ENCODE measurements at places on chromosomes 5 and 9.

GRCh38 chr9:89434636-89435035, 63.3 kb downstream of the SEMA4D start:
- no peak for DNase-seq

- DNase-seq = no peak
Measured at GRCh38 chr5:132751444-132751843, 4.2 kb downstream of the CCNI2 start.

- peak; percentile 61 for DNase-seq
Measured at GRCh38 chr5:7396713-7397454, 946 bp downstream of the ADCY2 start.

DNA sequence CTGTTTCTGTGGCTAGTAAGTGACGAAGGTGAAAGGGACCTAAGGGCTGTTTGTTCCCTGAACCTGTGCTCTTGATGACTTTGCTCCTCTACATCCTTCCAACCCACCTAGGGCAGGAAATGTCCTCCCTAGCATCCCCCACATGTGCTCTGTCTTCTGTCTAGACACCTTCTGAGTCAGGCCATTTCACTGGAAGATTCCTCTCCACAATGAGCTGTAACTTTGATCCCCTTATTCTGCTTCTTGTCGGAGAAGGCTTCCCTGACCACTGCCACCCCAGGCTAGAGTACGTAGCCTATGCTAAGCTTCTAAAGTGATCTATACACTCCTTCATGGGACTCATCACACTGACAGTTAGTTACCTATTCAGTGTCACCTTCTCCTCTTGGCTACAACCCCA, 21.7 kb downstream of the SPAAR start:
- no peak for DNase-seq

- no peak for DNase-seq
Measured at GRCh38 chr9:129037767-129038098, 1.3 kb downstream of the MIGA2 start.

DNA sequence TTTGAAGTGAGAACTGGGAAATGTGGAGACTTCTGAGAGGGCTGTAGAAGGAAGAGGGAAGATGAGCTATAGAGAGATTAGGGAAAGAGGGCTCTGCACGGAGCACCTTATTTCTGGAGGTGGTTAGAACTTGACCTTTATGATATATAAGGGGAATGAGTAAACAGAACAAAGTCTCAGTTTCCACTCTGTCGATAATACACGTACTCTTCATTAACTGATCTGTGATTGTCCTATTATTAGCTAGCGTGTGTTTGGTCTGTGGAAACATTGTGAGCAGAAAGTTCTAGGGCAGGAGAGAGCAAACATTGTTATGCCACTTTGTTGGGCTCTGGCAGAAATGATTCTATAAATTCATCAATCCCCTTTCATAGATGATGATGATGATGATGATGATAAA, 118.5 kb downstream of the UGCG start:
- no peak for DNase-seq

DNA sequence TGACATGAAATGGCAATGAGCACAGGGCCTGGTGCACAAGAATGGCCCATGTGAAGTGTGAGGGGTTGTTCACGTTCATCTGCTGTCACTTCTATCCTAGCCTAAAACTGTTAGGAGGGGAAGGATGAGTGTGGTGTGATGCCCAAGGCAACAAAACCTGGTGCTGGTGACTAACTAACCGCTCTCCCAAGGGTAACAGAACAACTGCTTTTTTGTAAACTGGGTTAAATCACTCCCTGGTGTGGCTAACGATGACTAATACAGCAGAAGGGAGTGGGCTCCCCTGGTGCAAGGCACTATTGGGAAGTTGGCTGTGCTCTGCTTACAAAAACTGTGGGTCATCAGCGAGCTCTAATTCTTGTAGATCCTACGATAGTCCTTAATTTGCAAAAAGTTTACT, 103.2 kb upstream of the VCAN start:
- no peak for DNase-seq

DNA sequence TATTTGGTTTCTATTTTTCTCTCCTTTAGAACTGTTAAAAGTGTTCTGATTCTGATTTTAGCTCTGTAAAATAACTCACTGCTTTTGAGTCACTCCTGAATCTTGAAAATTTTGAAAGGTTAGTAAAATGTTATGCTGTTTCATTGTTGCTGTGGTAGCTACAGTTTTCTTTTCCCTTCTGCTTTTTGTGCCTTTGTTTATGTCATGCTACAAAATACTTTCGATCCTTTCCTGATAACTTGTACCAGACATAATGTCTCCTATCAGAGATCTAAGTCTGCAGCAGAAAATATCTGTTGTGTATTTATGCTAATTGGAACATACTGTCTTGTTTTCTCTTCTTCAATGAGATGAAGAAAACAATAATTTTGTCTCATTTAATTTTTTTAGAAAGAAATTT, 26.9 kb upstream of the CEP120 start:
- no peak for DNase-seq

- DNase-seq = peak; percentile 37
Measured at GRCh38 chr5:160118349-160119141, 705 bp downstream of the PWWP2A start.

DNA sequence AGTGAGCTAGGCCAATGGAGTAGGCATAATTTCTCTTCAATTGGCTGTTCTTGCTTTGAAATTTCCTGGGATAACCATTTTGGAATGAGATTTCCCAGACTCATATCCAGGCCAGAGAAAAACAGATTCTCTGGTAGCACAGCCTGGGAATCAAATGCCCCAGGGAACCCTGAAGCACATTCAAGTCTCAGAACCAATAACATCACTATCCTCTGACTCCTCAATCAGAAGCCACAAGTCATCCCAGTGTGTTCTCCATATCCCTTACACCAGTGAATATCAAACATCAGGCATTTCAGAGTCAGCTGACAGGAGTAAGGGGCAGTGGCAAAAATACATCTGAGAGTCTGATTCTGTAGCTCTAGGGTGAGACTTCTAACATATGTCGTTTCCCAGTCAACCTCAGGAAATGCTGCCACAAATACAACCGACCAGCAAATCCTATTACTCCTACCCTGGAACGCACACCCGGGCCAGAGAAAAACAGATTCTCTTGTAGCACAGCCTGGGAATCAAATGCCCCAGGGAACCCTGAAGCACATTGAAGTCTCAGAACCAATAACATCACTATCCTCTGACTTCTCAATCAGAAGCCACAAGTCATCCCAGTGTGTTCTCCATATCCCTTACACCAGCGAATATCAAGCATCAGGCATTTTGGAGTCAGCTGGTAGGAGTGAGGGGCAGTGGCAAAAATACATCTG, 537.7 kb upstream of the NMUR2 start:
- DNase-seq = no peak

DNA sequence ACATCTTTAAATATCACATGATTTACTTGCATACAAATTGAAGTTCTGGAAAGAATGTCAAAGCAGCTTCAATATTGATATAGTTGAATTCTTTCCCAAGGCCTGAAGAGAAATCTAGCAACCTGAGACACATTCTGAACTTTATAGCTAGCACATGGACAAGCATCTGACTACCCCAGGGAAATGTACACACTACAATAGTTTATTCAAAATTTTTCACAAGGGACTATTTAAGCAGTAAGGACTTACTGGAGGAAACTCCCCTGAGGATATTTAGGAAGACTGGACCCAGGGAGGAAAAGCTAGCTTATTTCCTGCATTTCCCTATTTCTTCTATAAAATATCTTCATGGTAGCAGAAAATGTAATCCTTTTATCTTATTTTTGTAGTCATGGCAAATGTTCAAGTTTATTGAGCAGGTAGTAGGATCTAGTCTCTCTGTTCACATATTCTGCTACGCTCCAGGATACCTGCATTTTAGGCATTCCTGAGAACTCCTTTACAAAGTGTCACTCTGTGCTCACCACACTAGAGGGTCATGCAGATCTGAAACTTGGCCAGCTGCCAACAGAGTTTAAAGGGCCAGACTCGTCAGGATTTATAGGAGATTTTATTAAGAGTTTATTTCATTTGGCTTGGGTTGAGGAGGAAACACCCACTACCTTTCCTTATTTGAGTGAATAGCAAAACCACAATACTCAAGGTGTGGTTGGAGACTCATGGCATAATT, 348.4 kb upstream of the FTMT start:
- DNase-seq = no peak

DNA sequence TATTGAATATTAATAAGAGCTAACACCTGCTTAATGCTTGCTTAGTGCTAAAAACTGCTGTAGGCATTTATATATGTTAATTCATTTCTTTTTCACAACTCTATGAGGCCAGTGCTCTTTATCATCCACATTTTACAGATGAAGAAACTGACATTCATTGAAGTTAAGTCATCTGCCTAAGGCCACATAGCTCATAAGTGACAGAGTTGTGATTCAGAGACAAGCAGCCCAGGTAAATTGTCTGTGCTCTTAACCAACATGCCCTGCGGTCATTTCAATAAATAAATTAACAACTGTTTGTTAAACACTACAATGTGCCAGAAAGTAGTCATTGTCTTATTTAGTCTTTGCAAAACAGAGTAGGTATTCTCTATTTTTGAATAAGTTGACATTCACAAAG, 1354.4 kb upstream of the C9orf72 start:
- no peak for DNase-seq

DNA sequence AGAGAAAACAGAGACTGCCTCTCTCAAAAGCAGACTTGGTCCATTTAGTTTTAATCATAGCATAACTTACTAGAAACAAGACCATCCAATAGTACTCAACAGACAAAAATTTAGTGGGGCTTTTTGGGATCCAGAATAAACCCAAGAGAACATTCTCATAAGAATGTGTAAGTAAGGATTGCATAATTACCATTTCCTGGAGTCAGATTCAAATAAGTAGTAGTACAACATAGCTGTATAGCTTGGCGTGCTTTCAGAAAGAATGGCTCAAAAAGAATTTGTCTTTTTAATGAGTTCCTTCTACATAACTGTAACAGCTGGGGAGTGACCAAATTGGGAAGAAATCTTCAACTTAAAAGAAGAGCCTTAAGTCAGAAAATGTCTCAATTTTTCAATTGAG, 145.4 kb downstream of the DENND1A start:
- no peak for DNase-seq

- DNase-seq = peak; percentile 97
Measured at GRCh38 chr9:96418083-96418919, at the start of gene ZNF367. Gene ZNF367 (minus strand): TSS chr9:96418370. CDS start chr9:96418032, 338 bp downstream.

DNA sequence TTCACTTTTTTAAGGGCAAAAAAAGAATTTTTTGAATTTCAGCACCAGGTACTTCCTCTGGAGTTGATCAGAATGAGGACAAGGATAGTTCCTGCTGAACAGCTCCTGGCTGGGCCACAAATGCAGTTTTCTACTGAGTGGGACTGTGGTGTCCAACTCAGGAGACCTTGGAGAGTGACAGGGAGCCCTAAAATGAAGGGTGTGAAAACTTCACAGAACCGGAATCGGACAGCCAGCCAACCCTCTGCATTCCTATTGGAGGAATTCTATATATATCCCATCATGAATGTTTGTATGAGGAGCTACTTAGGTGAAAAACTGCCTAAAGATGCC, 40.6 kb downstream of the ANKH start:
- DNase-seq = no peak

DNA sequence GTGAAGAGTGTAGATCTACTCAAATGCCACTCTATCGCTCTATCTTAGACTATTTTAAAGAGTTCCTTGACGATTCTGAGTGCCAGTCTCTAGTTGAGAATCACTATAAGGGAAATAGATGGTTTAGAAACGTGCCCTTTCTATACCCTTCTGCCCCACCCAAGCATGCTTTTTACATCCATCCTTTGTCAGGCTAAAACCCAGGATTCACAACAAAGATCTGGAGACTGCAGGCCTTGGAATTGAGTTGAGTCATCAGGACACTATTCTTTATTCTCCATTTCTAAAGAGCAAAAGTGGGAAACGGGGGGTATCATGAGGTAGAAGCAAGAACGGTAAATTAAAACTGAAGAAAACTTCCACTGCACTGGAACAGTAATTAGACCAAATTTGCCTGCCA, 48.7 kb downstream of the ELAVL2 start:
- DNase-seq = no peak

DNA sequence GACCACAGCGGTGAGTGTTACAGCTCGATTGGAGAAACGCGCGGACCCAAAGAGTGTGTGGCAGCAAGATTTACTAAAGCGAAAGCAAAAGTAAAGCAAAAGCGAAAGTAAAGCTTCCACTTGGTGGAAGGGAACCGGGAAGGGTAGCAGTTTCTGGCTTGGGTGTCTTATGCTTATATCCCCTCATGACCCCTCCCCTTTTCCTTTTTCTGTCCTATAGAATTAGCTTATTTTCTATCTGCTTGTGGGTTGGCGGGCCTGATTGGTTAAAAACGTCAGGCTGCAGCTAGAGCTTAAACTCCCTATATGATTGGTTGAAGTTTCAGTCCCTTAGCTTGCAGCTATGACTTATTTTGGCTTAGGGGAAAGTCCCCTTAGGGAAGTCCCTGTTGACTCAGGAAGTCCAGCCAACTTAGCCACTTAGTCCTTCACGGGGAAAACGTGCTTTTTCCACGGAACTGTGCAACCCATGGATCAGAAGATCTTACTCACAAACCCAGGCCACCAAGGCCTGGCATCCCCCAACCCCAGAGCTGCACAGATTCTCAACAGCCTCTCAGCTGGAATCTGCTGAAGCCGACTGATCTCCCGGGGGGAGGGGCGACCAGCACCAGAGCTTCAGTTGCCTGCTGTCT, 114.2 kb upstream of the ADAMTS16 start:
- DNase-seq = no peak

- DNase-seq = no peak
Measured at GRCh38 chr9:81999806-82000205, 11.2 kb downstream of the SPATA31D1 start.

GRCh38 chr9:104817437-104817836, 53.5 kb downstream of the NIPSNAP3B start:
- no peak for DNase-seq

- no peak for DNase-seq
Measured at GRCh38 chr5:163730206-163730756, 224.9 kb downstream of the MAT2B start.

- DNase-seq = no peak
Measured at GRCh38 chr5:96226941-96227552, 206.0 kb downstream of the PCSK1 start.

Measured in hippocampal formation (tissue), 2 donors.